ENCODE measurements at places on chromosomes 12 and 14. TPM values are rescaled to one million over a fixed set of nuclear protein-coding genes. Genes with fewer than 3 reads are reported as not detected.

Gene PPP2R5E
- 51.6 TPM for total RNA-seq

DNA sequence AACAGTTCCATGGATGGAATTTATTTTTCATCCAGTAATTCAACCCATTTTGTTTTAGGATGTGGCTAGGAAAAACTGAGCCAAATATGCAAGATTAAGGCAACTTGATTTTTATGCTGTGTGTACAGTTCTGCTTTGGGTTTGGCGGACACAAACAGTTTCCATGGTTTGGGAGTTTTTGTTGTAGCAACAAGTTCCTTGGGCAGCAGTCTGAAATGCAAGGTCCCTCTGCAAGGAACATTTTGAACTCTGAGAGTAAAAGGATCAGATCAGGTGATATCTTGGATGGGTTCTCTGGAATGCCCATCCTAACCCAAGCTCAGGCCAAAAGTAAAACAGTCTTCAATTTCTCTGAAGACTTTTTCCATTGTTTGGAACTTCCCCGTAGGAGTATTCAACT is 161.2 kb downstream of the TMX1 start:
- DNase-seq, result no peak

GRCh38 chr14:101115652-101116051 is 212.1 kb upstream of the RTL1 start:
- DNase-seq, result no peak

Gene DPY19L2
- 2.2 TPM for total RNA-seq

GRCh38 chr14:46048127-46048526 is 603.5 kb downstream of the RPL10L start:
- DNase-seq, result peak; percentile 19

- DNase-seq, result no peak
Measured at GRCh38 chr14:100405760-100406455, 82.8 kb downstream of the SLC25A47 start.

Gene CYP27B1
- 2.1 TPM for total RNA-seq

DNA sequence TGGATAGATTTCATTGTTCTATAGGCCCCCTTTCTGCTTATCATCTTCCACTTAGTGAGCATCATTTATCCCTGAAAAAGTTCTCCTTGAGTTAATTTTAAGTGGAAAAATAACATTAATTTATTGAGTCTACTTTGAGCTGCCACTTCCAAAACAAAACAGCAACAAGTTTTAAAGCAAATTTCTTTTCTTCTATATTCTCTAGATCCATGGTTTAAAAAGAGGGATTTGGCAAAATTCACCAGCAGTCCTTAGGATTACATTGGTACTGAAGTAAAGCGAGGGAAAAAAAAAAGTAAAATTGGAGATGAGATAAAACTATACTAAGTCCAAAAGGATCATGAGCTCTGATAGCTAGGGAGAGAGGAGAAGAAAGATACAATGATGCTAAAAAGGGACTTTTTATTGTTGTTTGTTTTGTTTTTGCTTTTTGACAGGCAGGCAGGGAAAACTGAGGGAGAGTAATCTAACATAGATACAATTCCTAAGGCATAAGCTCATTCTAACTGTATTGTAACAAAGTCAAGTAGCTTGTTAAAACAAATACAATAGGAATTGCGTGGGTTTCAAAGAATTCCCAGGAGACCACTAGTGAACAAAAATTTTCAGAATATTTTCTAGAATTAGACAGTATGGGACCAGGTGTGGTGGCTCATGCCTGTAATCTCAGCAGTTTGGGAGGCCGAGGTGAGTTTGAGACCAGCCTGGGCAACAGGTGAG is 19.2 kb upstream of the PLEKHA5 start:
- DNase-seq, result no peak

- no peak for DNase-seq
Measured at GRCh38 chr12:11718768-11719253, 69.3 kb downstream of the ETV6 start.

Gene PPFIBP1
- total RNA-seq, result 79.4 TPM

GRCh38 chr12:56014205-56014604 is 6.6 kb upstream of the IKZF4 start:
- no peak for DNase-seq

DNA sequence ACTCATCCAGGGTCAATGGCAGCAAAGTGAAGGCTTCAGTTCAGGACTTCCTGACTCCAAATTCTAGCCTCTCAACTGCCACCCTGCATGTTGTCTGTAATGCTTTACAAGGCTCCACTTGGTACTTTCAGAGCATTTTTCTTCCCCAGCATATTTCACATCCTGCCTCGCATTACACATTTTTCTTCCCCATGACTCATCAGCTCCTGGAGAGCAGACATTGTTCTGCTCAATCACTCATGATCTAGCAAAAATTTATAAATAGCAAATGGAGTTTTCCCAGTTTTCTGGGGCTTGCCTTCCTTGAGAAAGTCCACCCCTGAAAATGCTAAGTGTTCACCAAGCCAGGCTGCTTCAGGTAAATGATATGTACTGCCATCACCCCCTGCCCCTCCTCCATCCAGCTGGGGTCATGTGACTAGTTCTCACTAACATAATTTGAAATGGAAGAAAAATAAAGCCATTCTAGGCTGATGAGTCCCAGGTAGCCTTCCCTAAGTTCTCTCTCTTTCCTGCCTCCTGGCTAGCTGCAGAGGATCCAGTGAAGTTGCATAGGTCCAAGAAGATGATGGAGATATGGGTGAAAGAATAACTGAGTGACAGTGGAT is 69.4 kb downstream of the ARMH4 start:
- no peak for DNase-seq

Gene OAS1
- total RNA-seq, result 162 TPM

Gene HOXC10
- not detected for total RNA-seq

DNA sequence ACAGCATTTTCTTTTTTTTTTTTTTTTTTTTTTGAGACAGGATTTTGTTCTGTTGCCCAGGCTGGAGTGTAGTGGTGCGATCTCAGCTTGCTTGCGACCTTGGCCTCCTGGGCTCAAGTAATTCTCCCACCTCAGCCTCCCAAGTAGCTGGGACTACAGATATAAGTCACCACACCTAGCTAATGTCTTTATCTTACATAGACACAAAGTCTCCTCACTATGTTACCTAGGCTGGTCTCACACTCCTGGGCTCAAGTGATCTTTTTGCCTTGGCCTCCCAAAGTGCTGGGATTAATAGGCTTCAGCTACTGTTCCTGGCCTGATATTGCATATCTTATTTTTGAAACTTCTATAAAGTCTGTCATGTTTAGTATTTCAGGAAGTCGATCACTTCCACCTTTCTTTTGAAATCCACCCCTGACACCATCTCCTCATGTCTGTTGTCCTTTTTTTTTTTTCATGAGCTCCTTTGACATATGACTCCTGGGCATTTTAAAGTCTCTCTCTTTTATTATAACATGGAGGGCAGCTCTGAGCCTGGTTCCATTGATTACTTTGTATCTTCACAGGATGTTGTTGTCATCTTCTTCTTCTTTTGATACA is 5.9 kb upstream of the A2ML1 start:
- no peak for DNase-seq

DNA sequence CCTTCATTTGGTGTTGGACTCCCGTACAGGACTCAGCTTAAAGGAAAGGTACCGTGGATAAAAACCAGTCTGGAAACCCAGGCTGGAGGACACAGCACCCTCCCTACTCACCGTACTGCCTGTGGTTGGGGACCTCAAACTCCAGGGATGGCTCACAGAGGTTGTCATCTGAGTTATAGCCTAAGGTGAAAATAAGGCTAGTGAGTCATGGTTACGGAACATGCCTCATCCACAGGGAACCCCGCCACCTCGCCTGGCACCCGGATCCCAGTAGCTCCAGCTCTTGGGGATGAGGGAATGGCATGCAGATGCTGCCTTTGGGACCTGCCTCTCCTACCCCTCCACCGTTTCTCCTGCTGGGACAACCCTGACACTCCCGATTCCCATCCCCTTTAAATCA is 36.8 kb upstream of the GPR68 start:
- DNase-seq, result no peak

DNA sequence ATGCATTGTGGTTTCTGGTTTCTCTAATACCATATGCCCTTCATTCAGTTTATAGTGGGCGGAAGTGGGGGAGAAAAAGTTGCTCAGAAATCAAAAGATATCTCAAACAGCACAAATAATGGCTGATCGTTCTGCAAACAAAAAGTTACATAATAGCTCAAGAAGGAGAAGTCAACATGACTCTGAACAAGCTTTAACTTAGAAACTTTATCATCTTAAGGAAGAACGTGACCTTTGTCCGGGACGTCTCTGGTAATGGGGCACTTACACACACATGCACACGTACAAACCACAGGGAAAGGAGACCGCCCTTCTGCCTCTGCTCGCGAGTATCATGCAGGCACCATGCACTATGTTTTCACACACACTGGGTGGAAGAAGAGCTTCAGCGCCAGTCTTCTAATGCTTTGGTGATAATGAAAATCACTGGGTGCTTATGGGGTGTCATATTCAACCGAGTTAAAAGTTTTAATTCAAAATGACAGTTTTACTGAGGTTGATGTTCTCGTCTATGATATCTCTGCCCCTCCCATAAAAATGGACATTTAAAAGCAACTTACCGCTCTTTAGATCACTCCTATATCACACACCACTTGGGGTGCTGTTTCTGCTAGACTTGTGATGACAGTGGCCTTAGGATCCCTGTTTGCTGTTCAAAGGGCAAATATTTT is 4.7 kb downstream of the FOS start:
- no peak for DNase-seq

Gene SPTB
- total RNA-seq, result 1.4 TPM

- no peak for DNase-seq
Measured at GRCh38 chr12:7981446-7981845, 45.5 kb upstream of the SLC2A3 start.
